ENCODE measurements at places on chromosomes 1 and 21.
A peak's percentile ranks its signal among the peaks of the same experiment; 100 is the strongest.

- no peak for DNase-seq
These were observed 15.0 kb upstream of the ACTA1 start for GRCh38 chr1:229448845-229449244.

GRCh38 chr1:156258859-156259258, 11.0 kb upstream of the PAQR6 start:
- DNase-seq: no peak

DNA sequence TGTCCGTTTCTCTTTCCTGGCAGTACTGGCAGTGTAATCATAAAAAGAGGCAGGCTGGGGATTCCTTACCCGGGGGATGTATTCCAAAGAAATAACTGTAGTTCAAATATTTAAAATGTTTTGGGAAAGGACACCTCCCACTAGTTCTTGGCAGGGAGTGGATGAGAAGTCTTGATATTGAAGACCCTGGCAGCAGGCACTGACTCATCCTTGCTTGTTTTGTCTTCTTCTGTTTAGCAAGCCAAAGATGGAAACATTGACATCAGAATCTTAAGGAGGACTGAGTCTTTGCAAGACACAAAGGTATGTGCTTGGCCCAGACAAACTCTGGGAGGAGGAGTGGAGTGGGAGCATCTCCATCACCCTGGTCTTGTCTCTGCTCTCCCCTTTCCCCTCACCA, 639 bp downstream of the IL20 start:
- no peak for DNase-seq

GRCh38 chr21:15592271-15592860, 137.4 kb upstream of the USP25 start:
- DNase-seq: peak; percentile 4

- DNase-seq: no peak
These were observed 77.9 kb upstream of the NFIA start for GRCh38 chr1:61004262-61005003.

GRCh38 chr1:155070721-155071569, 7.4 kb downstream of the EFNA4 start:
- peak; percentile 15 for DNase-seq

- DNase-seq: no peak
These were observed 26.9 kb downstream of the ETS2 start for GRCh38 chr21:38832664-38833063.

- DNase-seq: no peak
These were observed 47.3 kb downstream of the EIF2B3 start for GRCh38 chr1:44939061-44939460.

DNA sequence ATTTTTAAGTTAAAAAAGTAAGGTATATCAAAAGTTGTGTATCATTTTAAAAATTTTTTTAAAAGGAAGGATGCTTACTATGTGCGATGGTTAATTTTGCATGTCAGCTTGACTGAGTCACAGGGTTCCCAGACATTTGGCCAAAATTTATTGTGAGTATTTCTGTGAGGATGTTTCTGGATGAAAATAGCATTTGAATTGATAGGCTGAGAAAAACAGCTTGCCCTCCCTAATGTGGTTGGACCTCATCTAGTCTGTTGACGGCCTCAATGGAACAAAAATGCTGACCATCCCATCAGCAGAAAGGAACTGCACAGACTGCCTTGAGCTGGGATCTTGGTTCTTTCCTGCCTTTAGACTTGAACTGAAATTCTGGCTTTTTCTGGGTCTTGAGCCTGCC, 724.5 kb downstream of the NCAM2 start:
- no peak for DNase-seq

DNA sequence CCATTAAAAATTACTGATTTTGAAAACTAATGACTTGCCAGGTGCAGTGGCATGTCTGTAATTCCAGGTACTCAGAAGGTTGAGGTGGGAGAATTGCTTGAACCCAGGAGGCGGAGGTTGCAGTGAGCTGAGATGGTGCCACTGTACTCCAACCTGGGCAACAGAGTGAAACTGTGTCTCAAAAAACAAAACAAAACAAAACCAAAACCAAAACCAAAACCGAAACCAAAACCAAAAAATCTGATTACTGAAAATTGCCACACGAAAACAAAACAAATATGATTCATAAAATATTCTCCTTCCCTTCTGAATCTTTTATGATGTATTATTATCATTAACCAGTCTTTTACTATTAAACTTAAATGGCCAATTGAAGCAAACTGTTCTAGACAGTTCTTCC, 74.1 kb downstream of the SERINC2 start:
- no peak for DNase-seq

DNA sequence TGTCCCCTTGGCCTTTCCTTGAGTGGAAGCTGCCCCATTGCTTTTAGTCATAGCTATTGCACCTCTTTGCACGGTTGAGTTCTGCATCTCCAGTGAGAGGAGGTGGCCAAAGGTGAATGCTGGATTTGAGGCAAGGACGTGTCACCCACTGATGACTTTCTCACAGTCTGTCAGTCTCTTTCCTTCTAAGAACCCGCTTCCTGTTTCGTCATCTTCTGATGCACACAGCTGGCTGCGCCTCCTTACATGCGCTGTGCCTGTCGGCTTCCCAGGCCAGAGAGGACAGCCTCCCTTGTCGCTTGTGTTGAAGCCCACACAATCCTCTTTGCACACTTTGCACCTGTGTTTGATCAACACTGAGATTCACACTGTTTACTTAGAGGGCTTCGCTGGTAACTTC, 41.8 kb upstream of the PWP2 start:
- no peak for DNase-seq

GRCh38 chr1:82045221-82045620, 244.5 kb downstream of the ADGRL2 start:
- no peak for DNase-seq

DNA sequence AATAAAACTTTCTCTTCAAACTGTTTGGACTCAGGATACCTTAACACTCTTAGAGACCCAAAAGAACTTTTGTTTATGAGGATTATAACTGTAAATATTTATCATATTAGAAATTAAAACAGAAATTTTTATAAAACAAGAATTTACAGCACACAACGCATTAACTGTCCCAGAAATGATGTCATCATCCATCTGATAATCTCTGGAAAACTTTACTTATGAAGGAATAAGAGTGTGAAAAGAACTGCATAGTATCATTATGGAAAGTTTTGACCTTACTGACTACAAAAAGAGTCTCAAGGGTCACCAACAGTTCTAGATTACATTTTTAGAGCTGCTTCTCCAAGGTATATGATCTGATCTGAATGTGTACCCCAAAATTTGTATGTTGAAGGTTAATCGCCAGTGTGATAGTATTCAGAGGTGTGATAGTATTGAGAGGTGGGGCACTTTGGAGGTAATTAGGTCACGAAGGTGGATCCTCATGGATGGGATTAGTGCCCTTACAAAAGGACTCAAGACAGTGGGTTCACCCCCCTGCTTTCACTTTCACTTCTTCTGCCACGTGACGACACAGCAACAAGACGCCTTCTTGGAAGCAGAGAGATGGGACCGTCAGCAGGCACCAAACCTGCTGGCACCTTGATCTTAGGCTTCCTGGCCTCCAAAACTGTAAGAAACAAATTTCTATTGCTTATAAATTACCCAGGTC, 95.7 kb upstream of the NR5A2 start:
- DNase-seq: no peak

GRCh38 chr21:32022146-32022545, 149.3 kb downstream of the HUNK start:
- DNase-seq: no peak

DNA sequence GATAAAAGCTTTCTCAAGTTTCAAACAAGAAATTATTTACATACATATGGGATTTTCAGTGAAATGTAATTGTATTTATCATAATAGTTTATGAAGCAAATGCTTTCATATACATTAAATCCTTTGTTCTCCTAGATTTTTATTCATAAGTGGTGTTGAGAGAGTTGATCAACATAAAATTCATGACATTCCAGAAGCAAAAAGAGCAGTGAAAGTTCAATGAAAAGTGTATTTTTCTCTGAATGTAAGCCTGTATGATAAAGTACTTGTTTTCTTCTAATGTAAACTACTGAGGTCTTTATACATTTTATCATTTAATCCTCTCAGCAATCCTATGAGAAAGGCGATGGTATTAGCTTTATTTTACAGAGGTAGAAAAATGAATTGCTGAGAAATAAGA, 146.5 kb downstream of the PLA2G4A start:
- DNase-seq: no peak

GRCh38 chr1:184386312-184387068, at the start of gene C1orf21:
Gene C1orf21 (plus strand): TSS chr1:184387029. CDS start chr1:184477510, 90,481 bp downstream.
- peak; percentile 56 for DNase-seq

DNA sequence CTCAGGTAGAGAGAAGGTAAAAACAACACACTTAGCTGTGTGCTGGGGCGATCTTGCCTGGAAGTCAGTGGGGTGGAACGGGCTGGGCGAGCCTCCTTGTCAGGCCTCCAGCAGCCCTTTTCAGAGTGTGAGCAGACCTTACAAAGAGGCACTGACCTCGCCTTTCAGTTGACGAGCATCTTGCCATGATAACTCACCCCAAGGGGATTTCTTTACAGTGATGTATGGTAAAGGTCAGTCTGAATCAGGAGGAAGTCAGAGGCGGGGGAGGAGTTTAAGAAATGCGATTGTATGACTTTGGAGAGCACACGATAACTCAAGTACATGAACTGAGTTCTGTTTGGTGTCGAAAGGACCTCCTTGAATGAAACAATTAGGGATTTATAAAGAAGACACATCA, 326.5 kb upstream of the PROX1 start:
- no peak for DNase-seq

DNA sequence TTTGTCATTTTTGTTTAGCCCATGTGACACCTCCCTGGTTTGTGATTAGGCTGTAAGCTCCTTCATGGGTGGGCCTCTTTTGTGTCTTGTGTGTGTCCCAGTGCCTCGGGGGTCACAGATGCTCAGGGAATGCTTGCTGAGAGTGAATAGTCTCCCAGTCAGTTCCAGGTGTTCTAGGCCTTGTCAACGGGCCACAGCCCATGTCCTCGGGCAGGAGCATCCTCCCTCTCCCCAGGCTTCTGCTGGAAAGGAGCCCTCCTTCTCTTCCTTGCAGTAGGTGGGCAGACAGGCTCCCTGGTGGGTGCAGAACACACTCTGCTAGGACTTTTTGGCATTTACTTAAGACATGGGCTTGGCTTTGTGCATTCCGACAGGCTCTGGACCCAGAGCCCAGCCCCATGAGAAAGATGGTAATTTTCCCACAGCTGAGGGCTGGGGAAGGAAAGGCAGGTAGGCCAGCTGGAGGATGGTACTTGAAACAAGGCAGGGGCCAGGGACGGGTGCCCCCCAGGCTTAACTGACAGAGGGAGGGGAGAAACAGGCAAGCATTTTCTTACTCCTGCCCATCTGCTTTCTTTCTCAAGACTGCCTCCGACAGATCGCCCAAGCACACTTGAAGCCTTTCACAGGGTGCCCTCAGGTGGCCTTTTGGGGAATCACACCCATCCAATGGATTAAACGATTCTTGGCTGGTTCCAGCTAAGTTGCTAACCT, 7.1 kb upstream of the CPLANE2 start:
- peak; percentile 45 for DNase-seq

DNA sequence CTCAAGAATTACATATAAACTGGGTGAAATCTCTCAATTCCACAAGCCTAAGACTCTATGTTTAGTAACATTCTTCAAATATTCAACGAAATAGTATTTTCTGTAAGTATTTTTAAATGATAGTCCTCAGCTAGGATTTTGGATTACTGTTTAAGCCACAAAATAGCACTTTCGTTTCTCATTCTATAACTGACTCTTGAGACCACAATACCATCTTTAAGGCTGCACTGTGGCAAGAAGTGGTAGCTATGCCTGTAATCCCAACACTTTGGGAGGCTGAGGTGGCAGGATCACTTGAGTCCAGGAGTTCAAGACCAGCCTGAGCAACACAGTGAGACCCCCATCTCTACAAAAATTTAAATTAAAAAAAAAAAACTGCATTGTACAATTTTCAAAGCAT, 126.7 kb downstream of the CDC42BPA start:
- no peak for DNase-seq

DNA sequence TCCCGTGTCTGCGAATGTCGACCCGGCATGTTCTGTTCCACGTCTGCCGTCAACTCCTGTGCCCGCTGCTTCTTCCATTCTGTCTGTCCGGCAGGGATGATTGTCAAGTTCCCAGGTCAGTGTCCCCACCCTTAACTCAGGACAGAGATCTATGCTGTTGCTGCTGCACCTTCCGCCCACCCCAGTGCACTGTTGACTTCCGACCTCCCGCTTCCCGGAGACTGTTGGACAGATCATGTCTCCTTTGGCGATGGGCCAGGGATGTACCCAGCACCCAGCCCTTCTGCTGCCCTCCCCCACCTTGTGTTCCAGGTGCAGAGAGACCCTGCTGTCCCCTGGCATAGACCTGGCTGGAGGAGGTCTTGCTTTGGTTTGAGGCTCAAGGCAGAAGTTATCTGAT, 41.3 kb downstream of the TNFRSF8 start:
- no peak for DNase-seq

- DNase-seq: no peak
These were observed 8.3 kb downstream of the CSMD2 start for GRCh38 chr1:34156739-34157138.

DNA sequence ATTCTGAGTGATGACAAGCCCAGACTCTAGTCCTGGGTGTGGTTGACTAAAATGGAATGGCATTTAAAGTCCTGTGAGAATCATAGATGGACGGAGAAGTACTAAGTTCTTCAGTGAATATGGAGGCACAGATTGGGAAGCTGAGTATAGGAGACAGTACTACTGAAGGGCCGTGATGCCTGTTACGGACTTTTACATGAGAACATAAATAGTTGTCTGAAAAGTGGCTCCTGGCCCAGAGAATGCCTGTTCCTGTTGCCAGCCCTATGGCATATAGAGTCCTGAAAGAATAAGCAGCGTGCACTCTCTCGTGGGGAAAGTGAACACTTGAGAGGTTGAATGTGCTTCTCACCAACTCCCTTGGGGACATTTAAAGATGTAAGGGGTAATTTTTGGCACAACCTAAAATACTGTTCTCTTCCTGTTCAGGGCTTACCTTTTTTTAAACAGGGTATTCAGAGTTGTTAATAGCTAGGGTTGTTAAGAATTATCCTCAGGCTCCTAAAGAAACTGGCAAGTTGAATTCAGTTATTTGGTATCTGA, 20.4 kb downstream of the CCT8 start:
- DNase-seq: no peak

- no peak for DNase-seq
These were observed 38.2 kb downstream of the MATN1 start for GRCh38 chr1:30684881-30685795.

DNA sequence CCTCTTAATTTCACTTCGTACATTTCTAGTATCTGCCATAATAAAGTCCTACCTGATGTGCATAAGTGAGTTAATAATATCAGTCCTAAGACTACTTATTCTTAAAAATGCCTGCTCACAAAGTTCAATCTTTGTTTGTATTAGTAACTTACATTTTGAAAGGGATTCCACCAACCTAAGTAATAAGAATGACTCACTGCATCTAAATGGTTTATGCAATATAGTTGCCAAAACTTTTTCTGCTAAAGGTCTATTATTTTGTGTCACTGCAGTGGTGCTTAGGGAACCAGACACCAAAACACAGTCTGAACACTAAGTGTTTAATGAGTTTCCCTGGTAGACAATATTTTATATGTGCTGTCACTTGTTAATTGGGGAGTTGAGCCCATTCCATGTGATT, 1.8 kb downstream of the ZNF669 start:
- no peak for DNase-seq

All from amniotic stem cell (primary cell).